Activated CD8-positive, alpha-beta memory T cell treated with anti-CD3 and anti-CD28 coated beads, Interleukin-2, amount 50 U/mL, for 4 hours (primary cell): ENCODE measurements at places on chromosomes 16 and 17.

DNA sequence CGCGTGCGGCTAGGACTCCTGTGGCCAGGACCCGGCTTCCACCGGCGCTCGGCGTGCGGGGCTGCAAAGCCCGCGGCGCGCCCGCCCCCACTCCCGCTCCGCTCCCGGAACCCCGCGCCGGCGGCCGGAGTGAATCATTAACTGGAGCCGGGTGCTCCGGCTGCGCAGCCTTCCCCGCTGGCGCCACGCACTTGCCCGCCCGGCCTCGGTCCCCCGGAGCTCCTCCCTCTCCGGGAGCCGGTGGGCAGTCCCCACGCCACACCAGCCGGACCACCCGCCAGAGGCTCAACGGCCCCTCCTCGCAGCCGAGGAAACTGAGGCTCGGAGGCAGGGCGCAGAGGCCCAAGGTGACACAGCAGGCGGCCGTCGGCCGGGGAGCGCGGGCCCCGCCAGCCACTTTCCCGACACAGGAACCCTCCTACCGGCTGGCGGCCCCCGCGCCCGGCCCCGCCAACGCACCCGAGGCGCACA is 580 bp downstream of the BCAR1 start:
- no peak for DNase-seq

DNA sequence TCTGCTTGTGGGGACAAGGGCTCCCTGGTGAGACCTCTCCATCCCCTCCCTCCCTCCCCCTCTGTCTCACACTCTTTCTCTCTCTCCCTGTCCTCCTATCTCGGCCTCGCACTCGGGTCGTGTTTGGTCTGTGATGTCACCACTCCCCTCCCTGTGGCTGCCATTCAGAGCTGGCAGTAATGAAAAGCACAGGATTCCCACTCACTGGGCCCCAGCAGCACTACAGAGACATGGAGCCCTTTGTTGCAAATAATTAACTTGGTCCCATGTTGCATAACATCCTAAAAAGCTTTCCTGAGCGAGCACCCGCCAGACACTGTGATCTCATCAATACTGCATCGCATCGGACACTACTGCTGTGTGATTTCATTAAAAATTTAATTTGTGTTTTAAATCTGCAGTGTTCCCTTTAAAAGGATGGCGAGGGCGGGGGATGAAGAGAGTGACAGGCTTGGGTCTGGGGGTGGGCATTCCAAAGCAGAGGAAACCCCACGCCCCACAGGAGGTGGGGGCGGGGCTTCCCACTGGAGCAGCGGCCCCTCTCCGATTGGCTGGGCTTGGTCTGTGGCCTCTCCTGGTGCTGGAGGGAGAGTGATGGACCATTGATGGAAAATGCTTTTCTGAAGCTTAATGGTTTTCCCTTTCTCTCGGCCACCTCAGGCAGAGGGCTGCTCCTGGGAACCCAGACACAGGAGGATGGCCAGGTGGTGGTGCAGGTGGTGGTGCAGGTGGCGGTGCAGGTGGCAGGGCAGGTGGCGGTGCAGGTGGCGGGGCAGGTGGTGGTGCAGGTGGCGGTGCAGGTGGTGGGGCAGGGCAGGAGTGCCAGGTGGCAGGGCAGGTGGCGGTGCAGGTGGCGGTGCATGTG is 15.3 kb upstream of the NPTX1 start:
- DNase-seq, result no peak

DNA sequence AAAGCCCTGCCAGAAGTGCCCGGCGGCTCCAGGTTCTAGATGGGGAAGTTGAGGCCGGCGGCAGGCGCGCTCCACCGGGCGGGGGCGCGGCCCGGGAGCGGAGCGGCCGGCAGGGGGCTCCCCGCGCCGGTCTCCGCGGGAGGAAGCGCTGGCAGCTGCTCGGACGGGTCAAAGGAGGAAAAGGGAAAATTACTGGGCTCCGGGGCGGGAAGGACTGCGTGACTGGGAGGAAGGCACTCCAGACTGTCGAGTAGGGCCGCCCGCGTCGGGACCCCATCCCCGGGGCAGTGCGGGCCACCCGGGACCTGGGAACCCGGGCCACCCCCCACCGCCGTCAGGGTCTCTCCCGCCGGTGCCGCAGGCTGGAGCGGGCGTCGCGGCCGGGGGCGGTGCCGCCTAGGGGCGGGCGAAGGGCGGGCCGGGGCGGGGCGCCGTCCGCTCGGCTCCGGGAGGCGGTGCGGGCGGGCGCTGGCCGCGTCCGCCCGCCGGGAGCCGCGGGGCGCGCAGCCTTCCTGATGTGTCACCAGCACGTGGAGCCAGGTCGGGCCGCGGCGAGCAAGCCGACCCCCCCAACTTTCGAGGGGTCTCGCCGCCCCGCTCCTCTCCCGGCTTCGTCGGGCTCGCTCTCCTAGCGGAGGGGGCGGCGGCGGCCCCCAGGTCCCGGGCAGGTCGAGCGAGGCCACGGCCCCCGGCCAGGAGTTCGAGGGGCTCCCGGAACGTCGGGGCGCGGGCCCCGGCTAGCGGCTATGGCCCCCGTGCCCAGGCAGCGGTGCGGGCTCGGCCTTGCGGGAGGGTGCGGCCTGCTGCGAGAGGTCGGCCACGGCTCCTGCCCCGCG is 167.5 kb downstream of the RAB11FIP4 start:
- peak; percentile 65 for DNase-seq

GRCh38 chr17:57368637-57369336 is 112.5 kb downstream of the MSI2 start:
- DNase-seq, result no peak

DNA sequence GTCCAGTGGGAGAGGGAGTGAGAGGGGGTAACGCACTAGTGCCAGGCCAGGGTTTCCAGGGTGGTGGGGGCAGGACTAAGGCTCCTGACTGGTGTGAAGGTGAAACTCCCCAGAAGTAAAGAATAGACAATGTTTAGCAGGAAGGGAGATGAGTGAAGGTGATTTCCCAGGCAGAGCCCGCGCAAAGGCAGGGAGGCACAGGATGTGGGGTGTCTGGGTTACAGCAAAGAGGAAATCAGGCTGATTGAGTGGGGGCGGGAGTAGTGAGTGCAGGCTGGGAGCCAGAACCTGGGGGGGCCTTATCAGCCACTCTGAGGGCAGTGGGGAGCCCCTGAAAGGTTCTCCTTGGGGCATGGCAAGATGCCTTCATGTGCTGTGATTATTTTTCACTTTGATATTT is 167.5 kb downstream of the UTP18 start:
- DNase-seq, result peak; percentile 50

DNA sequence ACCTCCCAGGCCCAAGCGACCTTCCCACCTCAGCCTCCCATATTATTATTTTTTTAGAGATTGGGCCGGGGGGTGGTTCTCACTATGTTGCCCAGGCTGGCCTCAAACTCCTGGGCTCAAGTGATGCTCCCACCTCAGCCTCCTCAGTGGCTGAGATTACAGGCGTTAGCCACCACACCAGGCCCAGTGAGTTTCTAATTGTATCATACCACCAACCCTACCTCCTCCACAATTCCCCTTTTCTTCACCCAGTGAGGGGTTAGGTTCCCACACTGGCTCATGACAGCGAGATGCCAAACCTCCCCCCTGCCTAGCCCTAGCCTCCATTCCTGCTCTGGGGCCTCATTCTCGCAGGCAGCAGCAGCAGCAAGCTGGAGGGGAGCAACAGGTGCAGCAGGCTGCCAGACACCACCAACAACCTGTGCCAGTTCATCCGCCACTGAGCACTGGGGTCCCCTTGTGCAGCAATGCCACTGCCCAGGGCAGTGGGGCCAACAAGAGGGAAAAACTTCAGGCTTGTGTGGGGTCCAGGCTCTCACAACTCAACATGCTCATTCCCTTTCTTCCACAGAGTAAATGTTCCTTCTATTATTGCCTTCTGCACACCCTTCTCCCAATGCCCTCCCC is 9.1 kb downstream of the ATP6V0D1 start:
- DNase-seq, result no peak

GRCh38 chr16:19284207-19284606 is 1.3 kb upstream of the CLEC19A start:
- no peak for DNase-seq

GRCh38 chr16:49739381-49739780 is 116.5 kb downstream of the ZNF423 start:
- no peak for DNase-seq

GRCh38 chr16:24525970-24526559 is 13.3 kb upstream of the RBBP6 start:
- DNase-seq, result no peak

GRCh38 chr16:3846595-3847091 is 33.9 kb downstream of the CREBBP start:
- no peak for DNase-seq

- no peak for DNase-seq
Measured at GRCh38 chr17:81086789-81087551, 52.0 kb downstream of the BAIAP2 start.

DNA sequence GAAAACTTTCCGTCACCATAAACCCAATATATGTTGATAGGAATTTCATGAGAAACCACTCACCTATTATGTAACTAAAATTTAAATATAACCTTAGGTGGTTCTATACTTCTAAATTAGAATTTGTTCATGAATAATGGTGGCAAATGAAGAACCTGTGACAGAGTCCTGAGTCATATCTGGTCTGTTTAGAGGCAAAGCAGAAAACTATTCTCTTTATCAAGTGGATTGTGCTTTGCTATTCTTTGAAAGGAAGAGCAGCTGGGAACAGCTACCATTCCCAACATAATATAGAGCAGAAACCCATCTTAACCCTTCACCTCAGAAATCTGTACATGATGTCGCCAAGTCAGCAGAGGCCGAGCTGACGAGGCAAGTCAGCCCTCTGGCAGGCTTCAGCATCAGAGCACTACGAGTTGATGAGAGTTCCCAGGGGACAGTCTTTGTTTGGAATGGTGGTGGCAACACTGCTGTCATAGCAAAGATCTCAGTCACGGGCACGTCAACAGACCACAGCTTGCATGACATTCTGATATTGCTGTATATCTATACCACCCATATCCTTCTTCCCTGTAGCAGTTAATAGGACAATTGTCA is 631.9 kb upstream of the CA10 start:
- DNase-seq, result no peak

DNA sequence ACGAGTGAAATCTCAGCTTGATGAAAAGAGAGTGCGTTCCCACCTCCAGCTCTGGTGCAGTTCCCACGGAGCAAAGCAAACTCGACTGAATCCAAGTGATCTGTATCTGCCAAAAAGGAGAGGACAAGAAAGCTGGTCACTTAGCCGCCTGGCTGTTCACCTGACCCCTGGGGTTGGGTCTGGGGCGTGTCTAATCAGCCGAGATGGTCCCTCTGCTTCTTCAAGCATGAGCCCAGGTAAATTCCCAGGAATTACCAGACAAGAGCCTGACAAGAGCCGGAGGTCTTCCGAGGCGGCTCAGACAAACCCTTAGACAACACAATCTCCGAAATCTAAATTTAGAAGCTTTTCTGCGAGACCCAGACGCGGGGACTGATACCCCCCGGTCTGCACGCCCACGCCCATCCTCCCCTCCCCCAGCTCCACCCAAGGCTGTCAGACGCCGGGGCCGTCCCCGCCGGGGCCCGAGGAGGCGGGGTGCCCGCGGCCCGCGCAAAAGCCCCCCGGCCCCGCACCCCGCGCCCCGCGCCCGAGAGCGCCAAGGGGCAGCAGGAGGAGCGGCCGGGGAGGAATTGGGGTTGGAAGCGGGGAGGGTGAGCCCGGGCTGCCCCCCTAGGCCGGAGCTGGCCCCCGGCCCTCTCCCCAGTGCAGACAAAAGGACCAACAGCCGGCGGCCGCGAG is 674 bp downstream of the ZNF821 start:
- peak; percentile 76 for DNase-seq

GRCh38 chr17:50763716-50764475 is 3.4 kb downstream of the ANKRD40CL start:
- DNase-seq, result no peak

DNA sequence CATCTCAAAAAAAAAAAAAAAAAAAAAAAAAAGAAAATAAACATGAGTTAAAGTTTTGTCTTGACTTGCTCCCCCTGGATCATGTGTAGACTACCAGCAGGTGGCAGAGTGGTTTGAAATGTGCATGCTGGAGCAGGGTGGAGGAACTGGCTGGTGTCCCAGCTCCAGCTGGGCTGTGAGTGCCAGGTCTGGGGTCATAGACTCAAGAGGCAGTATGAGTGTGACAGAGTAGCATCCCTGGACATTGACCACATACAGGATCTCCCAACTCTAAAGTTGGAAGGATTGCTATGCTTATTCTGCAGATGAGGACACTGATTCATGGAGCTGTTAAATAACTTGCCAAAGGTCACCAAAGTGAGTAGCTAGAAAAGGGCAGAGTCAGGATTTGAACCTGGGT is 198.0 kb upstream of the MPHOSPH6 start:
- no peak for DNase-seq

DNA sequence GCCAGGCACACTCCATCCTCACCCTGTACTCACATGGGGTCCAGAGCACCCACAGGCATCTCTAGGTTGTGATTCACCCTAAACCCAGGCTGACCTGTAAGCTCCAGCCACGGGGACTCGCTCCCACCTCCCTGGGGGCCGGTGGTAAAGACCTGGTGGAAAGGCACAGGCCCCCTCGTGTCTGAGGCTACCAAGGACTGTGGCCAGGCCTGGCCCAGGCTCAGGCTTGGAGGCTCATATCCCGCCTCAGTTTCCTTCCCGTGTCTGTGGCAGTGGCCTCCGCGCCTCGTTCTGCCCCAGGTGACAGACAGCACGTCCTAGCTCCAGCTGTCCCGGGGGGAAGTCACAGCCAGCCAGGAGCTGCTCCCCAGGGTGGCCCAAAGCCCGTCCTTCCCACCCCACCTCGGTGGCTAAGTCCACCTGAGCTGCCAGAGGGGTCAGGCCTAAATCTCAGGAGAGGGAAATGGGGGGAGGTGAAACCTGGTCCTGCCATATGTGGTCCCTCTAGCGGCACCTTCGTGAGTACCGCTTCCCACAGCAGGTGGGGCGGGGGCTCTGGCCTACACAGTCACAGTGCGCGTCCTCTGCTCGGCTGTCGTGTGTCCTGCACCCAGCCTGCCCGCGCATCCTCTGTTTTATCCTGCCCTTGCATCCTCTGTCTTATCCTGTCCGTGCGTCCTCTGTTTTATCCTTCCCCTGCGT is 12.6 kb downstream of the CDH15 start:
- no peak for DNase-seq

DNA sequence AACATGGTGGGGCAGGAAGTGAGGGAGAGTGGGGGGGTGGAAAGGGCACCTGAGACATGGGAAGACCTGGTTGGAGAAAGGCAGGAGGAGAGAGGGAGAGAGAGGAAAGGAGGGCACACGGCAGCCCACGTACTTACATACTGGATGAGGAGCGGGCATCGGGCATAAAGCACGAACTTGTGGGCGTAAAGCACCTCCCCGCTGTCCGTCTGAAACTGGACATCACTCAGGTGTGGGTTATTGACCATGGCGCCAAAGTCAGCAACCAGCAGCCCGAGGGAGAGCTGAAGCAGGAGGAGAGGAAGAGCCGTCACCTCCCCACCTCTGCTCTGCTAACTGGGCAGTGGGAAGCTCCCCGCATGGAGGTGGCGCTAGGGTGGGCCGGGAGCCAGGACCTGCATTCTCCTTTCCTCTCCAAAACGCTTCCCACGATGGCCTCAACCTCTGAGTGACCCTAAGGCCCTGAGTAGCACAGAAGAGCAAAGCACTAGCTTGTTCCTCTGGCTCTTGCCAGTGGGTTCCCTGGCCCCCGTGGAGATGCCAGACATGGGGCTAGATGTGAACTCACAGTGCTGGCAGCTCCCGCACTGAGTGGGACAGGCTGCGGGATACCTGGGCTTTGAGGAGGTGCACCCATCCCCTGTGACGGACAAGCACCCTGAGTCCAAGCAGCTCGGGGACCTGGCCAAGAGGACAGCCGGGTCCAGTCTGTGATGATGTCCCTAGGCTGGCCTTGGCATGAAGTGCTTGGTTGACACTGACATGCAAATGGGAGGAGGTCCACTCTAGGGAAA is 16.9 kb downstream of the SLX4 start:
- no peak for DNase-seq
